ENCODE measurements at places on chromosomes 11 and 22. TPM values are rescaled to one million over a fixed set of nuclear protein-coding genes. Genes with fewer than 3 reads are reported as not detected.

Gene ME3
- total RNA-seq = 25.9 TPM

DNA sequence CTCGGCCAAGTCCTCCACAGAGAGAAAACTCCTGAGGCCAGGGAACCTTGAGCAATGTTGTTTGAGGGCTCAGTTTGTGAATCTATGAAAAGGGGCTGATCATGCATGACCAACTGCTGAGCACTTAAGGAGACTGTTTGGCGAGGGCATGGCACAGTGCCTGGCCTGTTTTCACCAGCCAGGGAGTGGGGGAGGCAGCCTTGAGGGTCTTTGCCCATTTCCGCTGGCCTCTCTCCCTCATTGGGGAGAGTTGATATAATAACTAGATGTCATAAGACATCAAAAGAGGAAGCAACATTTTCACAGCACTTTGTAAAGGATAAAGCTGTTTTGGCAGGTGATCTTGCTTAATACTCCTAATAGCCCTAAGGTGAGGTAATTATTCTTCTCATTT lies 110.6 kb downstream of the TP53I11 start:
- H3K4me3 ChIP-seq = no peak overlapping the region
- H3K36me3 ChIP-seq = no peaks in the 10 kb centered on the region
- H3K27ac ChIP-seq = no peak overlapping the region
- no peaks in the 10 kb centered on the region for H3K4me1 ChIP-seq
- H3K27me3 ChIP-seq = no peaks in the 10 kb centered on the region

DNA sequence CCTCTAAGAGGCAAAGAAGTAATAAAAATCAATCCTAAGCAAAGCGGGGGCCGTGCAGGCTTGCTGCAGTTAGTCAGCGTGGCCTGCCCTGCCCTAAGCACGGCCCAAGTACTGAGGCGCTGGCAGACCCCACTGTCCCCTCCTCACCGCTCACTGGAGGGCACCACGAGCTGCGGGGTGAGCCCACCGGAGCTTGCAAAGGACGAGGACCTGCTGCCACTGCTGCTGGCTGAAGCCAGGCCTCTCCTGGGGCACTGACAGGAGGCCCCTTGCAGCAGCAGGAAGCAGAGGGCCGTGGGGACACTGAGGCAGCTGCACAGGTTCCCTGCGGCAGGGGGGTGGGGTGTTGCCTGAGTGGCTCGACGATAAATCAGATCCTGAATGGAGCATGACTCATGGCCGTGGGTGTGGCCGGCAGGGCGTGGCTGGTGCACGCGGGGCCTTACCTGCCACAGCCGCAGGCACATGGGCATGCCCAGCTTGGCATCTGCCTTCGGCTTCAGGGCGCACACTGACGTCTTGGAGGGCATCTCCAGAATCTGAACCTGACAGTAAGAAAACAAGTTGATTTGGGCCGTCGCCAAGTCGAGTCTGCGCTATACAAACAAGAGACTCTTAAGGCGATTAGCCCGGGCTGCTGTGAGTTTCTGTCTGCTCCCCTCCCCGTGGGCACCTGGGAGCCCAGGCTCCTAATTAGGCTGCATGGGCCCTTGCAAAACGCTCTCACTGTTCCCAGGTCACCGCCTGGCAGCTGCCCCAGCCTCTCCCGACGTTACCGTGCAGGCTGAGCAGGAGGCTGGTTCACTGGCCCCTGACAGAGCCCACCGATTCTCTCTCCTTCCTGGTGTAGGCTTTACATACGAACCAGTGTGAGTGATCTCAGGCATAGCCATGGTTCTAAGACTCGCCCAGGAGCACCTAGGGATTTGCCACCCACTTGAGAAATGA lies 45.9 kb downstream of the TBX1 start:
- DNase-seq = peak; percentile 70
- no peak overlapping the region for H3K4me3 ChIP-seq
- no peak overlapping the region for H3K27ac ChIP-seq

DNA sequence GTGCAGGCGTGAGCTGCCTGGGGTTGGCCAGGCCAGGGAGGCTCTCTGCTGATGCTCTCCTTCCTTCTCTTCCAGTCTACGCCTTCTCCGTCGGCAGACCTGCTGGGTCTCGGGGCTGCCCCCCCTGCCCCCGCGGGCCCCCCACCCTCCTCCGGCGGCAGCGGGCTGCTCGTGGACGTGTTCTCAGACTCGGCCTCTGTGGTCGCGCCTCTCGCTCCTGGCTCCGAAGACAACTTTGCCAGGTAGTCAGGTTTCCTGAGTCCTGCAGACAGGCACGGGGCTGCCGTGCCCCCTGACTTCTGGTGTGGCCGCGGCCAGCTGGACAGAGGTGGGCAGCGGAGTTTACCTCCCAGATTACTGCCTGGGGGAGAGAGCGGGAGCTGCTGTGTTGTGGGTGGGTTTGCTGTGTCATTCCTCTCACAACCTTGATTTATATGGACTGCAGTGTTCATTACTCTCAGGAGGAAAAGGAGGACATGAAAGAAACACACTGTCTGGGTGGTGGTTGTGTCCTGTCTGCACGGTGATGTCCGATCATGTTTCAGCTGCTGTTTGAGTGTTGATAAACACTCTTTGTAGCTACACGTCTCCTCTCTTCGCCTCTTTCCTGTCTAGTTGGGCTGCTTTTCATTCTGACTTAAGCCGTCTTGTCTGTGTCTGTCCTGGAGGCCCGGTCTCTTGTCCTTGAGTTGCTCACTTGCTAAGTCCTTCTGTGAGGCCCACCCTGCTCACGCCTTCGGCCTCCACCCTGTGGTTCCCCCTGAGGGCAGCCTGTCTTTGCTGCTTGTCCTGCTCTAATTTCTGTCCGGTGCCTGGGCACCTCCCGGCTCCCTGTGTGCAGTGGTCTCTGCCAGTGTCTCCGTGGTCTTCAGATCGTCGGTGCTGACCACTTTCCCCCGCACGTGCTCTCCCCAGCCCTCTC lies 35.9 kb downstream of the MUC6 start:
- no peak overlapping the region for H3K4me3 ChIP-seq
- peaks cover 26% of the 10 kb centered on the region for H3K4me1 ChIP-seq
- no peak for DNase-seq
- no peaks in the 10 kb centered on the region for H3K27me3 ChIP-seq

Gene NLRP14
- 0.18 TPM for total RNA-seq
